ENCODE measurements at places on chromosomes 3 and 15. TPM values are rescaled to one million over a fixed set of nuclear protein-coding genes. Genes with fewer than 3 reads are reported as not detected.

The CCDC39 gene
- total RNA-seq = not detected

The FGD5 gene
- 5.1 TPM for total RNA-seq

The MCTP2 gene
- not detected for total RNA-seq

The MYO1E gene
- total RNA-seq = 107 TPM

The RTP3 gene
- not detected for total RNA-seq

The MYO5C gene
- not detected for total RNA-seq

The UBAP1L gene
- 0.16 TPM for total RNA-seq

The SLC24A5 gene
- not detected for total RNA-seq

The ECT2 gene
- total RNA-seq = 18.6 TPM

All from cardiac atrium fibroblast (primary cell).